Memory B cell (primary cell): ENCODE measurements at places on chromosomes 1 and 21.

DNA sequence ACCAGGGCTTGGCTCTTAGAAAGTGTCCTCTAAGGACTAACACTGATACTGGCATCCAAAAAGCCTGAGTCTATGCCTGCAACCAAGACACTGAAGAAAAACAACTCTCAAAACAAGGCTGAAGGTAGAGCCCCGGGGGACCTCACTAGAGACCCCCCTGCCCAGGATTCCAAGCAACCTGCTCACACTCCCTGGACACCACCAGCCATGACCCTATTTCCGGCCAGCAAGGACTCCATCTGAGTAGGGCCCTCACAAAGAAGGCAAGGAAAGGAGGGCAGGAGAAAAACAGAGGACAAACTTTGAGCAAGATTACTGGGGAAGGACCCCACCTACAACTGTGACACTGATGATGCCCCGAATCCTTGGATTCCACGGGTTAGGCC lies 343.1 kb downstream of the NPHP4 start:
- DNase-seq = no peak

GRCh38 chr21:45333583-45334121 lies 46.0 kb upstream of the POFUT2 start:
- no peak for DNase-seq

DNA sequence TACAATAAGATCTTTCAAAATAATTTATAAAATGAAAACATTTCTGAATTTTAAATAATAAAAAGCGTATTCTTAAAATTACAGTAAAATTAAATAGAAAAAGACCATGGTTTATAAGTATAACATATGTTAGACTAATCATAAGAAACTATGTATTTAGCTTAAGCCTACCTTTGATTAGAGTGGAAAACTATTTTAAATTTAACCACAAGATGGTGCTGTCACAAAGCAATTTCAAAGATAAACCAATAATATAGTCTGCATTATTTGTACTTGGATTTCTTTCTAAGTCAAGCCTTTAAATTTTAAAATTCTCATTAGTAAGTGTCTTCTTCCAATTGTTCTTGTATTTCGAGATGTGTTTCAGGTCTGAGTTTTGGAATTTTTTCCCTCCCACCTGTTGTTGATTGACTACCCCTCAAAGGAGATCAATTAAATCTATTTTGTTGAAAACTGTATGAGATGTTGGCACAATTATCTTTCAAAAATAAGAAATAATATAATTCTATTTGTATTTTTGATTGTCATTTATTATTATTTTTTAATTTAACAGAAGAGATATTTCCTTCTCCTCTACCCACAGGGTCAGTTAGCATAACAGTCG lies 459.8 kb downstream of the KCNT2 start:
- DNase-seq = no peak

- DNase-seq = no peak
Measured at GRCh38 chr21:34305605-34306604, 57.9 kb upstream of the KCNE2 start.

GRCh38 chr1:20187103-20187812 lies 940 bp upstream of the PLA2G2C start:
- DNase-seq = no peak
